ENCODE measurements at places on chromosomes 1 and 21.

DNA sequence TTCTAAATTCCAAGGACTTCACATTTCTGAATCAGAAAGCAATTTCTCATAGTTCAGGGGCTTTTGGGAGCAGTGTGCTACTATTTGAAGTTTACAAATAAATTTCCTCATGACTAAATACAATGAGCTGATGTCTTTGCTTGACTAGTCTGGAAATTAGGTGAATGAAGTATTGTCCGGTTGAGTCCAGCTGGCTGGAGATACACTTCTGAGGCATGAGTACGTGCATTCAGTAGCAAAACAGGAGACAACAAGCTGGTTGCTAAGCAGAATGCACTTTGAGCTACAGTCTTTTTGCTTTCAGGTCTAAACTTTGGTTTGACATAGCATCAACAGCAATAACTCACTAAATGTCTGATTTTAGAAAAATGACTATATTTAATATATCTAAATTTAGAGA is 27.1 kb downstream of the ZNHIT6 start:
- no peak for DNase-seq

GRCh38 chr1:23867542-23867894 is 572 bp downstream of the FUCA1 start:
- DNase-seq = no peak

DNA sequence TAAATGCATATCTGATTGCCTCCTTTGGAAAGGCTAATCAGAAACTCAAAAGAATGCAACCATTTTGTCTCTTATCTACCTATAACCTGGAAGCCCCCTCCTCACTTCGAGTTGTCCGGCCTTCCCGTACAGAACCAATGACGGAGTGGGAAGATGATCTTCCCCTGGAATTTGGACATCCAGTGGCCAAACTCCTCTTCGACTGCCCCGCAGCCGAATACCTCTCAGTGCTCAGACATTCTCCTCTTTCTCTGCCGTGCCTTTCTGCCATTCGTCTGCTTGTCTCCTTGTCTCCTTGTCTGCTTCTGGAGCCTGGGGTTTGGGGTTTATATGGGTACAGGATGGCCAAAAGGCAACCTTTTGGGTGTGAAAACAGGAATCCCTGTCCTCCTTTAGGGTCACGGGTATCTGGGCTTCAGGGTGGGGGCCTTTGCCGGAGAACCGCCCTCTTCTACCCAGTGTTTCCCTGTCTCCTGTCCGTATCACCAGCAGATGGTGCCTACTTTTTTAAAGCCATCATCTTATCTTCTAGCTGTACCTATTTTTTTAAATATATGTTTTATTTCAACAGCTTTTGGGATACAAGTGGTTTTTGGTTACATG is 35.9 kb upstream of the RAB4A start:
- DNase-seq = no peak

GRCh38 chr1:207067665-207068064 is 14.6 kb downstream of the PFKFB2 start:
- no peak for DNase-seq

GRCh38 chr1:55061706-55062321 is 22.5 kb downstream of the PCSK9 start:
- DNase-seq = no peak
